ENCODE measurements at places on chromosomes 7 and 10.

DNA sequence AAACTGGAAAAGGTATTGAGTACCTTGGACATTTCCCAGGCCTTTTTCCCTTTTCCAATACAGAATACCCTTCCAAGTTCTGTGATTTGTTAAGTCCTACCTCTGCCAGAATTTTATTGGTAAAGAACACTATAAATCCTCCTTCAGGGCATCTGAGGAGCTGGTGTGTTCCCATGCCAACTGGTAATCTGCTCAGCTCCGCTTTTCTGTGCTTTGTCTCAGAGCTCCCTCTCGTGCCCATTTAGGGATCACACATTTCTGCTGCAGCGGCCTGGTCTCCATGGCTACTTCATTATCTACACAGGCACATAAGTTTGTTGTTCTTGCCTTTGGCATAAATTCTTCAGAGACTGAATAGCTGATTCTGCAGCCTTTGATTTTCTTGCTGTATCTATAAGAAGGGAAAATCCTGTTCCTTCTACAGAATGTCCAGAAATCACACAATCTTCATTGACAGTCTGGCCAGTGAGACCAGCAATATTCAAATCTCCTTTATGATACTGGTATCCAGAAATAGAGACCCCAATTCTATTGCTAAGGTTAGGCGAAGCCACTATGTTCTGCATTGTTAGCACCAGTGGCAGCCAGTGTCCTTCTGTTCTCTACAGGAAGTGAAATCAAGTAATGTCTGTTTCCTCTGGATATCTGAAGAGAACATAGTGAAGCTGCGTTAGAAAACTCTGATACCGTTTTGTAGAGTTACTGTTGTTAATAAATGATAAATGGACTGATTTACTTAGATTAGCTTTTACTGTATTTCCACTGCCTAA is 51.9 kb downstream of the DENND11 start:
- peak; percentile 96 for DNase-seq

DNA sequence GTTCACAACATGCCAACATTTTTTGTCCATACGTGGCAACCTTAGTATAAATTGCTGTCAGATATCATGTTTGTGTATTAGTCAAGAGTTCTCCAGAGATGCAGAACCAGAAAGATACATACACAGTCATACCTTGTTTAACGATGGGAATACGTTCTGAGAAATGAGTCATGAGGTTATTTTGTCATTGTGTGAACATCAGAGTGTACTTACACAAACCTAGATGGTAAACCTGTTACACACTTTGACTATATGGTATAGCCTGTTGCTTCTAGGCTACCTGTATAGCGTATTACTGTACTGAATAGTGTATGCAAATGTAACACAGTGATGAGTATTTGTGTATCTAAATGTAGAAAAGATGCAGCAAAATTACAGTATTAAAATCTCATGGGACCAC is 22.3 kb downstream of the ZNF518A start:
- no peak for DNase-seq

DNA sequence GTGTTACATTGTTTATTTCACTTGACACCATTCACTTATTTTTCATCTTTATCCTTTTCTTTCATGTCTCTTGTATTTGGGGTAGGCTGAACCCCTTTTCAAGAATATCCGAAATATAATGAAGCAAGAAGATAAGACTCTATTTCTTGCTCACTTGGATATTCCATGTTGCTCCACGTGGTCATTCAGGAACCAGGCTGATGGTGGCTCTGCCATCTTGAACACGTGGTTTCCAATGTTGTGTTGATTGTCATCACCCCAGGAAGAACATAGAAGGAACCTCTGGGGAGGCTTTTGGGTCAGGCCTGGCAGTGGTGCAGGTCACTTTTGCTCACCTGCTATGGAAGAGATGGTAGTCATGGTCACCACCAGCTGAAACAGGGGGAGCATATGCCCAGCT is 9.3 kb upstream of the GALNTL5 start:
- DNase-seq, result no peak

GRCh38 chr10:122204691-122205489 is 66.2 kb upstream of the BTBD16 start:
- DNase-seq, result no peak

DNA sequence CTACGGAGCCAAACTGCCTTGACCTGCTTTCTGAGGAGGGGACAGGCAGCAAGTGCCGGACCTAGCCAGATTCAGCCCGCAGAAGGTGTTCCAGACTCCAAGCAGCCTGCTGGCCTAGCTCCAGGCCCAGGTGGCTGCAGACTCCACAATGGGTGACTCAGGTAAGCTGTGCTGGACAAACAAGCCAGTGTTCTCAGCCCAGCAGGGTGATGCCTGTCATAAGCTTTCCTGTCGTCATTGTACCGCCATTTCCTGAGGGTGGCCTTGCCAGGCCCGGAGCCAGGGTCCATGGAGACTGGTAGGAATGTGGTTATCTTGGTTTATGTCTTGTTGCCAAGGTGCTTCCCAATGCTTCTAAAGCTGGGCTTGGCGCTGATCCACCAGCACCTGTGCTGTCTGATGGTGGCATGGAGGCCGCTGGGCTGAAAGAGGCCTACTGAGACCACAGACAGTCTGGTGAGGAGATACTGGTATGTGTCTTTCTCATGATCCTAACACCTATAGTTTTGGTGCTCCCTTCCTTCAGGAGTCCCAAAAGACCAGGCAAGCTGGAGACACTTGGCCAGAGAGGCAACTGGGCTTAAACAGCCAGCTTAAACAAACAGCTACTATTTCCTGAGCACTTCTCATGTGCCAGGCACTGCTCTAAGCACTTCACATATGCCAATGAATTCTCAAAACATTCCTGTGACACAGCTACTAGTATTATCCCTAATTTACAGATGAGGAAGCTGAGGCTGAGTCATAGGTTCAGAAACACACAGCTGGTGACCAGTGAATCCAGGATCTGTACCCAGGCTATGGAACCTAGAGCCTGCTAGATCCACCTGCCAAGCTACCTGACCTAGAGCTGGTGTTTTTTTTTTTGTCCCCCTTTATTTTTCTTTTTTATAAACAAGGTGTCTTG is 42.0 kb downstream of the ZC3HC1 start:
- peak; percentile 88 for DNase-seq

DNA sequence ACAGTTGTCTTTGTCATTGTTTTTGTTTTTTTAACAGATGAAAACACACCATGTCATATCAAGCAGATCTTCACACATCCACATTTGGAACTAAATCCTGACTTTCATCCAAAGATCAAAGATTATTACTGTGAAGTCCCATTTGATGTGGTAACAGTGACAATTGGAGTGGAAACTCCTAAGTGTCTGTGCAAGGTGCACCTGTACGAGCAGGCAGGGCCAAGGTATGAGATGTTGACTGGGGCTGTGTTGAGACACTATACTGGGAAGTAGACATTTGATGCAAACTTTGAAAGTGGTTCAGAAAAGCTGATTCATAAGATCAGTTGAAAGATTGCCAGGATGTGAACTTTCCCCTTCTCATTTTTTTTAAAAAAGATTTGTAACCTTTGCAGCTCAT is 152.3 kb downstream of the CPED1 start:
- no peak for DNase-seq

GRCh38 chr10:60480865-60481563 is 91.3 kb upstream of the ANK3 start:
- peak; percentile 93 for DNase-seq

DNA sequence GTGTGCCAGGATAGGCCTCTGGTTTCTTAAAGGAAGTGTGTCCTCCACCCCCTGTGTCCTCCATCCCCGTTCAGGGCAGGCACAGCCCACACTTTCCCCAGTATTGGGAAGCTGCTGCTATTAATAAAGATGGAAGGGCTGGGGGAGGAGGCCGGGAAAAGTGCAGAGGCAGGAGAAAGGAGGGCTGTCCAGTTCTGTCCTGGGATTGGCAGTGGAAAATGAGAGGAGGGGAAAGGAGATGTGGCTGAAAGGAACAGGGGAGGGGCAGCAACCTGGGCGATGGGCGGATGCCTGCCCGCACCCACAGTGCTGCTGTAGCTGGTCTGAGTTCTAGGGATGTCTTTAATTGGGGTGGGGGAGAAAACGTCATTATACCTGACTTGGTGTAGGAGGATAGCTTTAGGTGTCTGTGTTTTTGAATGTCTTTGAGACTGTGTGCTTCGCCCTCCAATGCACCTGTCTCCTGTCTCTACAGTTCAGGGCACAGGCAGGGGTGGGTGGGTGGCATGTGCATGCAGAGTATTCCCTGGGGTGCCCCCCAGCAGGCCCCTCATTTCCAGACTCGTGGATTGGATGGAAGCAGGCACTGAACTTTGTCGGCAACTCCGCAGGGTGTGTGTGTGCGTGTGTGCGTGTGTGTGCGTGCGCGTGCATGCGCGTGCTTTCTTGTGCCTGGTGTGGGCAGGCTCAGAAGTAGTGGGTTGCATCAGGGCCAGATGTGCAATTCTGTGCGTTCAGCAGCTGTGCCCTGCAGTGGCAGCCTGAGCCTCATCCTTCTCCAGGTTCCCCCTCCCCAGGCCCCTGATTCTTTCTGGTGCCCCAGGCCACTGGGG is 2.5 kb downstream of the TRIM8 start:
- no peak for DNase-seq

GRCh38 chr7:15862016-15862780 is 175.7 kb upstream of the MEOX2 start:
- no peak for DNase-seq

DNA sequence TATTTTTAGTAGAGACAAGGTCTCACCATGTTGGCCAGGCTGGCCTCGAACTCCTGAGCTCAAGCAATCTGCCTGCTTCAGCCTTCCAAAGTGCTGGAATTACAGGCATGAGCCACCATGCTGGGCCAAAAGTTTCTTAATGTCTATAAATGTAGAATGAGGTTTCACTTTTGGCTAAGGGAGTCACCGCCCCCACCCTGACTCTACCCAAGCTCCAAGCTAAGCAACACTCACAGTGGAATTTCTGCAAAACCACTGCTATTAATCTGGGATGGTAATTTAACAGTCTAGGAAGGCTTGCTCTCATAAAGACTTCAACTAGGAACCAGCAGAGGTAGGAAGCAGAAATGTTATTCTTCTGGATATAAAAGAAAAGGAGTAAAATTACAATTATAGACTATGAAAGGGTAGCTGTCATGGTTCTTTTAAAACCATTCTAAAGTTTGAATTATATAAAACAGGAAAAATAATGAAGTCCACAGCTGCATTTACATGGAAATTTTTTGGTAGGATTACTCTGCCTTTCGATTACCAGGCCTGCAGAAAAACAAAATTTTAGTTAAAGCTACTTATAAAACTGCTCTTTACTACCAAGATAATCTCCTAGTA is 211.6 kb downstream of the SFMBT2 start:
- no peak for DNase-seq

DNA sequence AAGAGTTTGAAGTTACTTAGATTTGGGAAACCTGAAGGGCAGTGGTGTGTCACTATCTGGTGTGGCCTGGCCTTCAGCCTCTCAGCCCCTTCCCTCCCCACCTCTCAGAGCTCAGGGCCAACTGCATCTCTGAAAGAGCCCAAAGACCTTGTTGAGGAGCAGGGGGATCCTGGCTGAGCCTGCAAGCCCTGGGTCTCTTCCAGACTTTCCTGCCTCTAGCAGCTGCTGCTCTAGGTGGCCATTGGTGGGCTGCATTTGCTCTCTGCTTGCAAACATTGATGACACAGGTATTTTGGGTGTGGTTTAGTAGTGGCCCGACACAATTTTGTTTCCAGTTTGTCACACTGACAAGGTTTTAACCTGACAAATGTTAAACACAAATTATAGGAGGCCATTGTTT is 3.1 kb upstream of the UPP1 start:
- no peak for DNase-seq

GRCh38 chr10:119025776-119026175 is 3.7 kb upstream of the NANOS1 start:
- DNase-seq, result no peak

DNA sequence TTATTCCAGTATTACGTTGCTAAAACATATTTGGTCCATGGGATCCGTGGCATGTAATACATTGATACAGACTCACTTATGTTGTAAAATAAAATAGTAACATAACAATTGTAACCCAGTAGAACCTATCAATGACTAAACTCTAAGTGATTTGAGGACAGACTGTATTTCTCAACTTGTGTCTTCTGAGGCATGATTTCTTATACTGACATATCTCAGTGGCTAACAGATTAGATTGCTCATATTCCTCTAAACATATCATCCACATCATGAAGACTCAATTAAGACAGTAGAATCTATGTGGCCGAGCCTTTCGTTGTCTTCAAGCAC is 72.3 kb downstream of the CREB5 start:
- no peak for DNase-seq

DNA sequence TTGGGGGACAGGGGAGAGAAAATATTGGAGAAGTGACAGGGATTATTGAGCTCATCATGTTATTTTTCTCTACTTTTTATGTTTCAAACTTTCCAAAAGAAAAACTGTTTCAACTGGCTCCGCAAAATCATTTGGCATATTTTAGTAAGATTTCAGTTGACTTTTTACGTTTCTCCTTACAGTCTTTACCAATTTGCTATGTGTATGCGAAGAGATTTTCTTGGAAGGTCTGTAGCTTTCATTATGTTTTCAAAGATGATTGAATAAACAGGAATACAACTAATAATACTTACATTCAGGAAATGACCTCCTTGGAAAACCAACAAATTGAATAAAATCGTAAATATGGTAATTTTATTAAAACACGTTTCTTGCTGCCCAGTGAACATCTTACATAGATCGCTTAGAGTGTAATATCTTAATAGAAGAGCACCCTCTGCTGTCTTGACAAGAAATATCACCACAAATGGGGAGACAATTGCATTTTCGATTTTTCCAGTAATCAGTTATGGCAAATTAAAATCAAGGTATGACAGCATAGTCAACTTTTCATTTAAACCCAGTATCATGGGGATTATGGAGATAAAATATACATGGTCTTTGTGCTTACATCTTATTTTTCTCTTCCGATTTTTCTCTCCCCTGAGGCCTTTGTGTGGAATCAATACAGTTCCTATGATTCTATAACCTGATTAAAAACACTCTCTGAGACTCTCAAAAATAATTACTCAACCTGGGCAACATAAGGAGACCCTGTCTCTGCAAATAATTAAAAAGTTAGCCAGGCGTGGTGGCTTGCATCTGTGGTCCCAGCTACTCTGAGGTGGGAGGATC is 43.1 kb downstream of the MBL2 start:
- peak; percentile 32 for DNase-seq

DNA sequence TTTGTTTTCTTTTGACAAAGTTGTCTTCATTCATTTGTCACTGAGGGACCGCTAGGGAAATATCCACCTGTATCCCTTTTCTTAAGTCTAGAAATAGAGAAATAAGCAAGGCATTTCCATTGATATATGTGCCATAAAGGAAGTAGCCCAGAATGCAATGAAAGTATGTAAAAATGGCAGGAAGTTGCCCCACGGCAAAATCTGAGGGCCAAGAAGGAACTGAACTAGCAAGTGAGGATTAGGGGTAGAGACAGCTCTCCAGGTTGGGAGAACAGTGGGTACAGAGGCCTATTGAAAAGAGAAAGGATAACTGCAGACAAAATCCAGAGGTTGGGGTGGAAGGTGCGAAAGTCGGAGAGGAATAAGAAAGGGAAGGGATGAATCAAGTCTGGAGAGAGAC is 56.6 kb upstream of the TOMM7 start:
- DNase-seq, result no peak

GRCh38 chr7:3657206-3657605 is 356.2 kb downstream of the SDK1 start:
- no peak for DNase-seq

- DNase-seq, result peak; percentile 1
Observed at GRCh38 chr7:156257904-156258303, 382.7 kb upstream of the RNF32 start.
